ENCODE measurements at places on chromosomes 6 and 20. TPM values are rescaled to one million over a fixed set of nuclear protein-coding genes. Genes with fewer than 3 reads are reported as not detected.

- H3K27ac ChIP-seq = no peak overlapping the region
- H3K4me1 ChIP-seq = peaks cover 23% of the 10 kb centered on the region
- no peaks in the 10 kb centered on the region for H3K27me3 ChIP-seq
- DNase-seq = peak; percentile 51
Measured at GRCh38 chr6:3419624-3420272, 37.1 kb downstream of the SLC22A23 start.

FABP7 gene
- not detected for total RNA-seq

DNA sequence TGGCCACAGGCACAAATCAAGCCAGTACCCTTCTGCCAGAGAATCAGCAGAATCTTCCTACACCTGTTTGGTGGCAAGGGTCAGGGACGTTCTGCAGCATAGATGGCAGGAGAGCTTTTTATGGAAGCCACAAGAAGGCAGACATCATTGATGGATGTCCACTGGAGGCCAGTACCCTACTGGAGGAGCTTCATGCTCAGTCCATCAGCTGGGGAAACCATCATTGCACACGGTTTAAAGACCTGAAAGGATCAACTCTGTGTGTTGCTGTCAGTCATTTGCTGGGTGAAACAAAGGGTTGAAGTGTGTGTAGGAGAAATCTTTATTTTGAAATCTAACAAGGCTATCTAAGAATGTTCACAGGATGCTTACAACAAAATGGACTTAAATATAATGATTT lies 158.9 kb upstream of the SASH1 start:
- no peaks in the 10 kb centered on the region for H3K4me1 ChIP-seq
- H3K4me3 ChIP-seq = no peak overlapping the region
- no peaks in the 10 kb centered on the region for H3K36me3 ChIP-seq

ADAM33 gene
- not detected for total RNA-seq

POPDC3 gene
- total RNA-seq = not detected

LY86 gene
- total RNA-seq = 2.0 TPM

- H3K4me1 ChIP-seq = peaks cover 18% of the 10 kb centered on the region
- peaks cover 5% of the 10 kb centered on the region for H3K27me3 ChIP-seq
Measured at GRCh38 chr6:157486572-157486971, 105.6 kb downstream of the ZDHHC14 start.
